Calu3 (cell line): ENCODE measurements at places on chromosomes 1 and 21. TPM values are rescaled to one million over a fixed set of nuclear protein-coding genes. Genes with fewer than 3 reads are reported as not detected.

SPATA17 gene
- 2.6 and 3.0 TPM in 2 replicates for total RNA-seq

DNA sequence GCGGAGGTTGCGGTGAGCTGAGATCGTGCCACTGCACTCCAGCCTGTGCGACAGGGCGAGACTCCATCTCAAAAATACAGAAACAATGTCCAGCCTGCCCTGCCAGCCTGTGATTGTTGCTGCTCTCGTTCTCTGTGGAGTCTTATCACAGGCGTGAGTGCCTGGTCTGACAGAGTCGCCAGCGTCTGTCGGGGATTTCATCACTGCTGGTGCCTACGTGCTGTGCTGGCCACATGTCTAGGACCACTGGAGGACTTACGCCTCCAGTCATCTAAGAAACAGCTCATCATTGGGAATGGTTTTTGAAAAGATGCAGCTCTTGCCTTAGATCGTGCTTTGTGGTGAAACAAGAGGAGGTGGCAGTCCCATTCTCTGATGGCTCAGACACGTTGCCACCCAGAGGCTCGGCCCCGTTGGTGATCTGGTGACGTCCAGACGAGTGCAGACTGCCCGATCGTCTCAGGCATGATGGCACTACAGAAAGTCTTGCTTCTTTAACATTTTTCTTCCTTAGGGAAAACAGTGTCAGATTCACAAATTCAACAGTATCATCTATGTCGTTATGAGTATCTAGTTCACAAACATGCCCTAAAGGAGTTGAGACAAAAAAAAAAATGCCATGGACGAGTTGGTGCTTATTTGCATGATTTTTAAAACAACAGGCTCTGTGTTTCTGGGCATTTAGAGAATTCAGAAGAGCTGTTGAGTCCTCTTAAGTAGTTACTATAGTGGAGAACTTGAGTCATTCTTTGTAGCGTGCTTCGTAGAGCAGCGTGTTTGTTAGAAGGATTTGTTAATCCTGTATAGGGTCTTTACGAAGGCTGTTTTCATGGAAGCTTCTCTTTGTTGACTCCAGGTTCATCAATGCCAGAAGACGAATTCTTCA is 47.5 kb downstream of the CBS start:
- H3K27me3 ChIP-seq, result no peaks in the 10 kb centered on the region
- no peak for DNase-seq
- H3K27ac ChIP-seq, result no peak overlapping the region
- H3K4me1 ChIP-seq, result no peaks in the 10 kb centered on the region
- H3K4me3 ChIP-seq, result no peak overlapping the region

CNTN2 gene
- total RNA-seq, result not detected in 2 replicates

CLCA4 gene
- total RNA-seq, result not detected in 2 replicates

DNA sequence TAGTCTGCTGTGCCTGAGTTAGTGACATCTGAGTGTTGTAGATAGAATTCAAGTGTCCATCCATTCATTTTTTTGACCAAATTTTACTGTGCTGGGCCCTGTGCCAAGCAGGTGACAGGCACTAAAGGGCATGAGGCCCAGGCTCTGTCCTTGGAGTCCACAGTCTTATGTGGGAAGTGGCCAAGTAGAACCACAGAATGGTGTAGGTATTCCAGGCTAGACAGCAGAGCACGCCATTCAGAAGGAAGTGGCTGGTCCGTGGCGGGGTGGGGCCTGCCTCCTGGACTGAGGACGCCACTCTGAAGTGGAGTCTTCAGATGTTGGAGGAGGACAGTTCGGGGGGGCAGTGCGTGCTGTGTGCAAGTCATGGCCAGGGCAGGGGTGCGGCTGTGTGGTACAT is 68.9 kb upstream of the ACTL8 start:
- H3K36me3 ChIP-seq, result no peaks in the 10 kb centered on the region
- H3K27ac ChIP-seq, result no peak overlapping the region
- H3K4me3 ChIP-seq, result no peak overlapping the region
- no peaks in the 10 kb centered on the region for H3K4me1 ChIP-seq
- DNase-seq, result no peak
- H3K27me3 ChIP-seq, result no peaks in the 10 kb centered on the region
